ENCODE measurements at places on chromosomes 3 and 15.

DNA sequence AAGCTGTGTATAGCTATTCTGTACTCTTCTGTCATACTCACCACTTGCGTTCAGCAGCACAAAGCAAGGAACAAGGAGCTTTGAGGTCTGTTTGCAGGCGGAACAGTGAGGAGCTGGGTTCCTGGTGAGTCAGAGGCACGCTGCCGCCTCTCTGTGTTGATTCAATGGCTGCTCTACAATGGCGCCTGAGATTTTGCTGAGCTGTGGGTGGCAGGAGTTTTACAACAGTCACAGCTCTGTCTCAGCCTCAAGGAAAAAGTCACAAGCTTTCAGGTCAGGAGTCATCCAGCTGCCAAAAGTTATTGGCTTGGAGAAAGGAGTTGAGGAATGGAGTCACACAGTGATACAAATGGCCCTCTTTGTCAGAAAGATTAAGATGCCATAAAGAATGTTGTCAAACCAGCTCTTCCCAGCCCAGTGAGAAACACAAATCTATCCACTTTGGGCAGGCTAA is 98.1 kb downstream of the SSR3 start:
- no peak for DNase-seq

GRCh38 chr3:46829699-46830208 is 33.5 kb downstream of the MYL3 start:
- no peak for DNase-seq

DNA sequence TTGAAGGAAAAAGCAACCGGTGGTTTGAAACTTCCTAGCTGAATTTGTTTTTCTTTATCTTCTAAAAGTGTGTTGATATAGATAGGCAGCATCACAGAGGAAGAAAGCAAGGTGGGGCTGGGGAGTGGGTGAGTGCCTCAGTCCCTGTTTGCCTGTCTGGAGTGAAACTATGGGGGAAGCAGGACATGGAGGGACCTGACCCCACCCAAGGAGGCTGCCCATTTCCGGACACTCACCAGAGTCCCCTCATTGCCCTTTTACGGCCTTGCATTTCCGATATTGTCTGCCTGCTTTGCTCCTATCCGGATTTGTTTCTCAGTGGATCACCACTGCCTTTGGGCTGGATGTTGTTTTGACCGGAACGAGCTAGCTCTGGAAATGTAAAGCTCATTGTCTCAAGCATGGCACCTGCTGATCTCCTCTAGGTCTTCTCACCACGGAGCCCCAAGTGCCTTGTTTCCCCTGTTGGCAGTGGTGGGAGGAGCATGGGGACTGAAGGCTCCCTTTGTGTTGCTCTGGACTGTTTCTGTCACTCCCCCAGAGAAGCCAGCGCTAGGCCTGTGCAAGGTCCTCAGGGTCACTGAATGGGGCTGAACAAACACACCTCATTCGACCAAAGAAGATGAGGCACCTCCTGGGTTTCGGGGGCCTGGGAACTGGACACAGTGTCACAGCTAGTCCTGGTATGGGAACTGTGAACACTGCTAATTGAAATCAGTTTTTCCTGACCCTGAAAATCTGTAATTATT is 7.0 kb downstream of the CLDN11 start:
- no peak for DNase-seq

- no peak for DNase-seq
These were observed 95.1 kb upstream of the MEX3B start for GRCh38 chr15:82140886-82141285.

GRCh38 chr3:140809316-140809715 is 131.5 kb downstream of the TRIM42 start:
- no peak for DNase-seq

DNA sequence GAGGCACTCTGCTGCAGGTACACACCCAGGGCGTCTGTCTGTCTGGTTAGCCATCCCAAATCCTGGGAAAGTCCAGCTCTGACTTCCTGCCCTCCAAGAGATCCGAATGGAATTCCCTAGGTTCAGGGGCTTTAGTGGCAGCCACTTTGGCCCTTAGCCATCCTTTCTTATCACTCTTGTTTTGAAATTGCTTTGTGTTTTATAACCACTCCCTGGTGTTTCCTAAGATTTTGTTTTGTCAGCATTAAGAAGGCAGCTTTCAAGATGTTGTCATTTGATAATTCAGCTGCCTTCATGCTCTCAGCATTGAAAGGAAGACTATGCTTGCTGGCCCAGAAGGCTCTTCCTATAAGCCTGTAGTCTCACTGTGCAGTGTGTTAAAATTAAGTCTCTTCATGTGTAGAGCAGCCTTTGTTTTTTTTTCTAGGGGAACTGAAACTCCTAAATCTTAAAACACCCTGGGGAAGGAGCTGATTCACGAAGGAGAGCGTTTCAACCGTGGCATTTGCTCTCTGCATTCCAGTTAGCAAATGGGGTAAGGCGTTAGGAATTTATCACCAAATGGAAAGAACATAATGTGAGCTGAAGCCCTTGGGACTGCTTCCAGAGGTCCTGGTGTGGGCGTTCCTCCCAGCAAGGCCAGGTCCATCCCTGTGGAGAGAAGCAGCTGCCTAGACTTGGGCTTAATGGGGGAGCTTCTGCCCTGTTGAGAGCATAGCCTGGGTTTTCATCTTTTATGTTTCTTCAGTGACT is 14.2 kb upstream of the CLEC3B start:
- DNase-seq = no peak

GRCh38 chr15:58471348-58471747 is 39.6 kb downstream of the LIPC start:
- no peak for DNase-seq
